Stimulated activated CD8-positive, alpha-beta memory T cell treated with anti-CD3 and anti-CD28 coated beads, Interleukin-7, amount 100 ng/mL, for 1 hour (primary cell): ENCODE measurements at places on chromosomes 5 and 9.

DNA sequence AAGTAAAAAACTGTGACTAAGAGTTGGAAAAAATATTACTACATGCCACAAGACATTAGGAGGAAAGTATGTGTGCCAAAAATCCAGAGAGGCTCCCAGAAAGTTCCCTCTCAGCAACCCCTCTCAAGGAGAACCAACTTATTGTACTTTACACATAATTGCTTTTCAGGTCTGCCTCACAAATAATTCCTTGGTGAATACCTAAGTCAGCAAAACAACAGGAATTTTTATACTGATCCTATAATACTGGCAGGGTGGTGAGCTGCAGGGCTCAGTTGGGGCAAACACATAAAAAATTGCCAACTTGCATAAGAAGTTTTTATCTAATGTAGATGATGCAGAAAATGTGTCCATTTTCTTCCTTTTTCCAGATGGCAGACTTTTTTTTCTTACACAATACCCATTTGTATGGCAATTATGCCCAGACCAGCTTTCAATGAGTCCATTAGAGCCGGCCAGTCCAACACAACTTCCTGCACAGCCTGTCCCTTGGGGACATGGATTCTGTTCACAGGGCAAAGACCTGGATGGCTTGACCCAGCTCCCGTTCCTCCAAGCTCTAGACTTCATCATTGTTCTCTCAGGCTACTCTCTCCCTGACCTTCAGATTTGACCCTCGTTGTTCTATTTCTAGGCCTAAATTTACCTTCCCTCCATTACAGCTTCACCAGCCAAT, 31.3 kb downstream of the MARCHF3 start:
- DNase-seq: no peak

DNA sequence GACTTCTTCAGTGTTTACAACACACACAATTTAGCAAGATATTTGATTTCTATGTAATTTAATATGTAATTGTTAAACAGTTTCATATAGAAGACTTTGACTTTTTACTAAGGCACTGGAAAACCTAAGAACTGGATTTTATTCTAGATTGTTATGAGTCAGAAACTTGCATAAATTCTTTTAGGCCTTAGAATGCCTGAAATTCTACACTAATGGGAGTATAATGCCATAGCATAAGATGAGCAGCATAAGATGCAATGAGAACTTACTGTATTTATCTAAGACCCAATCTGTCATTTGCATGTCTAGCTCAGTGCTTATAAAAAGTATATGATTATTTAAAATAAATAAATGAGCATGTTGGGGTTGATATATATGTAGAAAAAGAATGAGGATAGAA, 285.2 kb downstream of the CDH12 start:
- DNase-seq: no peak

DNA sequence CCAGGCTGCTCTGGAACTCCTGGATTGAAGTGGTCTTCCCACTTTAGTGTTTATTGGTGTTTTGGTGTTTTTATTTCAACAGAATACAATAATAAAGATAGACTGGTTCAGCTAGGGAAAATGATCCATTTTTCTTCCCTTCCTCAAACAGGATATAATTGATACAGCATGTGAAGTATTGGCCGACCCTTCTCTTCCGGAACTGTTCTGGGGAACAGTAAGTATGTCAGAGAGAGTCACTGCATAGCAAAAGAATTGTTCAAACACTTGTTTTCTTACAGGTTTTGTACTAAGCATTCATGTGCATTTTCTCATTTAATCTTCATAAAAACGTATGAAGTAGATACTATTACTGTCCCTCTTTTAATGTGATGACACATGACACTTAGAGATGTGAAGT, 31.6 kb downstream of the NUP188 start:
- no peak for DNase-seq

DNA sequence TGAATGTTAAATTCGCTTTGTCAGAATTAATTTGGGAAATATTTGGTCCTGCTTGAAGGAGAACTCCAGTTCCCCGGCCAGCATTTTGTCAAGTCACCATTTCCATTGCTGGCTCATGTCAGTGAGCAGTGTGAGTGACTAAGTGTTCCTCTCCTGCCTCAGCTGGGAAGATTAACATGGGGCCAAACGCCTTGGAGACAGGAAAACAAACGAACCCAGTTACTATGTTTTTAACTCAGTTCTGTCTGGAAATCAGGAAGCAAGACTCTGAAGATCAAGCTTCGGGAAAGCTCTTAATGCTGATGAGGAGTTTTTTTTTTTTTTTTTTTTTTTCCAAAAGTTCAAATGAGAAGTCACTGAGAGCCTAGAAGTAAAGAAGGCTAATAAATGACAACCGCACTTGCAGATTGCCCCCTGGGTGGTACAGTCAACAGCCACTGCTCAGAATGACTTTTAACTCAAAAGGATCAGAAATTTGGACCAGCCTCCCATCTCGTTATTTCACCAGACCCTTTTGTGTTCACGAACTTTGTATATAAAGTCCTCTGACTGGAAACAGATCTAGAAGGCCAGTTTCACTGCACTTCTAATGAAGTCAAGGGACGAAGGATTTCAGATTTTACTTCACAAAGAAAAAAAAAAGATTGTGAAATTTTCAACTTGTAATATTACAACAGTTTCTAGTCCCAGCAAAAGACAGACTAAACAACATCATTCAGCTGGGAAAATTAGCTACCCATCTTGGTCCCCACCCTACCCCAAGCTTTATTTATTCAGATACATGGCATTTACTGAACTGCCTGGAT, 121.3 kb downstream of the LHFPL2 start:
- no peak for DNase-seq

DNA sequence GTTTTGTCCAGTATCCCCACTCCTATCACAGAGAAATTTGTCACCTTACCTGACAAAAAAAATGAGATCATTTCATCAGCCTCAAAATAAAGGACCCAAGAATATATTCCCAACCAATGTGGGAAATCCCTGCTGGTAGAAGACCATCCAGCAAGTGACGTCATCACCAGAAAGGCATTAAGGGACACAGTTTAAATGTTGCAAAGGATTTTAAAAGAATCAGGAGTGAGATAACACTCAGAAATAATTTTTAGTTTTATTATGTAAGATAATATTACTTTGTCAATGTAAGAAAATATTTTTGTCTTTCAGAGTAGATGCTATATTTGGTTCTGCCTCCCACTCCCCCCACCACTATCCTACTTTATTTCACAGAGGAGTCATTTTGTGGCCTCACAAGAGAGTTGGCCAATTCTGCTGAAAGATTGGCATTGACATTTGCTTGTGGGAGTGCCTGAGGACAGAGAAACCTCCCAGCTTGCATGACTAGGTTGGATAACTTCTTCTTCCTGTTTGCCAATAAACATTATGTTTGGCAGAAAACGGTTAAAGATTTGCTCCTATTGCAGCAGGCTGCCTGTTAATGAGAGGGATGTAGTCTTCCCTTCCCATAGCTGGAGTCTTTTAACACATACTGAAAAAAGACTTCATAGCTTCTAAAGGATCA, 288.6 kb upstream of the DAB2 start:
- no peak for DNase-seq

GRCh38 chr5:122649080-122649479, 125.8 kb upstream of the SNX2 start:
- DNase-seq: no peak

GRCh38 chr5:57804505-57804904, 321.9 kb upstream of the ACTBL2 start:
- no peak for DNase-seq

DNA sequence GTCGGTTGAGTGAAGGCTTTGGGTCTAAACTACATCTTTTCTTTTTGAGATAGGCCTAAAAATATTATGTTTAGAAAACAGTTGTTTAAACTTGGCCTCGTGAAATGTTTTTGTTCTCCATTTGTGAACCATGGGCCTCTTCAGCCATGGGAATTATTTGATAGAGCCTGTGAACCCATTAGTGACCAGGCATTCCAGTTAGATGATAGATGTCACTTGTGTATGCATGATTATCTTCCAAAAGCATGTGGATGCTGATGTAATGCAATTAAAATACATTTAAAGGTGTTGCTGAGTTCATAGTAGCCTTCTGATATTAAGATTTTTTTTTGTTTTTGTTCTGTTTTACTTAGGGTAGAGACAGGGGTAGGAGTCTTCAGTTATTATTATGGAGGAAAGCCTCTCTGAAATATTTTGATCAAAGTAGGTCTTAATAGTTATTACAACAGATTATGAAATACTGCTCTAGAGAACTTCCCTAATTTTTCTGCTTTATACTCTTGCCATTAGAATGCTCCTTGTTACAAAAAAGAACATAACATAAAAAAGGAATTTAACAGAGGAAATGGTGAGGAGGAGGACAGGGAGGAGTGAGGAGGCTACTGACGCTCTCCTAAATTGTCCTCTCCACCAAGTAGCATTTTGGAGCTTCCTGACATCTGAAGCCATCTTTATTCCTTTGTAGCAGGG, 32.9 kb downstream of the CPEB4 start:
- DNase-seq: no peak

GRCh38 chr5:145237843-145238242, 597.3 kb downstream of the PRELID2 start:
- DNase-seq: no peak

DNA sequence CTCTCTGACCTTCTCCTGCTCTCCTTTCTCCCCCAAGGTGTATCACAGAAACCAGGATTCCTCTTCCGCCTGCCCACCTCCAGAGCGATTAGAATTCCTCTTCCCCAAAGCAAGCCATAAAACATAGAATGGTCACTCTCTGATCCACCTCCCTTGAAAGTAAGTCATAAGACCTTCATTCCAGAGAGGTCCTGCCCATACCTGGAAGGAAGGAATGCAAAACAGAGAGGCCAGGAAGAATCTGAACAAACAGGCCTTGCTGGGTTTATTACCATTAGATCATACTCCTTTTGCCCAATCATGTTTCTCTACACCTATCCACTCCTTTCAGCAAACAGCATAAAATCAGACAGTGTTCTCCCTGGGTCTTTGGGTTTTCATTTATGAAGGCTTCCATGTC, 21.0 kb downstream of the CDKL3 start:
- DNase-seq: no peak
